ENCODE measurements at places on chromosomes 16 and 17.

DNA sequence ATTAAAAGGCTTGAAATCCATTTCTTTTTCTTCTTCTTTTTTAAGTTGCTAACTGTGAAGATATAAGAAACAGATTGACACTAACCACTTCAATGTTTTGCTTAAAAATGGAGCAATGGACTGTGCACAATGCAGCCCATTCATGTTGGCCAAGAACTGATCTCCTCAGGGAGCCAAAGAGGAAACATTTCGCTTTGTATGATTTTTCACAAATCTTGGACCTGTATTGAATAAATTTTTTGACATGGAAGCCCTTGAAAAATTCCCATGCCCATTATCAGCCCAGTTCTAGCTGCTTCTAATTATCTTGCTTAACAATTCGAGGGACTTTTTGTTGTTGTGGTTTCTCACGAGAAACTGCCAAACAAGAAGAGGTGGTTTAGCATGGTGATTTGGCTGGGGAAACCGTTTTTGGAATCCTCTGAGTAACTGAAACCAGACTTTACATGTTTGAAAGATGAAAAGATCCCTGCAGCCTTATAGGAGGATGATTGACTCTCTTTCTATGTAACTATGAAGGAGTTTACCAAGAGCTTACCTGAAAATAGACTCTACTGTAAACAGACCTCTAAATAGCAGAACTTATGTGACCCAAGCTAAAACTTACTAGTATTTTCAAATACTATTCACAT lies 1389.4 kb upstream of the GOT2 start:
- DNase-seq, result no peak

DNA sequence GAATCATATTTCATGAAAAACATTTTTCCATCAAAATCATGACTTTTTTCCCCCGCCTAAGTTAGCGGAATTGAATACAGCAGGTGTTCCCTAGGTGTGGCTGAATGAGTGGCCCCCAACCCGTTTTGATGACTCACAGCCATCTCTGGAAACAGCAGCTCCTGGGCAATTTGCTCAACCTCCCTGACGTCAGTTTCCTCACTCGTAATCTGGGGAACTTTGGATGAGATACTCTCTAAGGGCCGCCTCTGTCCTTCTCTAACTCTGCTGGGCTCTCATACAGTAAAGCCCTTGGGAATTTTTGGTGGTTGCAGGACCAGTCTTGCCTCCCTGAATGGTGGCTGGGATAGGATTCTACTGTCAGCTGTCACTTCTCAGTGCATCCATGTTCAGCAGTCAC lies 11.6 kb upstream of the NTN1 start:
- peak; percentile 29 for DNase-seq

GRCh38 chr16:66894948-66895688 lies 14.8 kb downstream of the PDP2 start:
- DNase-seq, result peak; percentile 70

GRCh38 chr17:50109785-50110184 lies 14.6 kb downstream of the PDK2 start:
- no peak for DNase-seq

GRCh38 chr16:81676883-81677737 lies 102.0 kb upstream of the PLCG2 start:
- no peak for DNase-seq

DNA sequence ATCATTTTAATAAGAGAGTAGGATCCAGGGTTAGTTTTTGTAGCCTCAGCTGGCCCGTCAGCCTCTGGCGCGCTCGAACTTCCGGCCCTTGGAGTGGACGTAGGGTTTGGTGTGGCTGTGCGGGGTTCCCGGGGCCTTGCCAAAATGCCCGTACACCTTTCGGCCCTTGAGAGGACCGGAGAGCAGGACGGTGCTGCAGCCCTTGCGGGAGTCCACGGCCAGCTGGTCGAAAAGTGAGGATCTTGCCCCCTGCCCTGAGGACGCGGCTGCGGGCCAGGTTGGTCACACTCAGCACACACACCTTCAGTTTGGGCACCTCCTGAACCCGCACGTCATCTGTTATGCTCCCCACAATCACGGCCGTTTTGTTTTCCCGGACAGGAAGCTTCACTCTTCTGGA lies 42.2 kb upstream of the CNTNAP4 start:
- no peak for DNase-seq

DNA sequence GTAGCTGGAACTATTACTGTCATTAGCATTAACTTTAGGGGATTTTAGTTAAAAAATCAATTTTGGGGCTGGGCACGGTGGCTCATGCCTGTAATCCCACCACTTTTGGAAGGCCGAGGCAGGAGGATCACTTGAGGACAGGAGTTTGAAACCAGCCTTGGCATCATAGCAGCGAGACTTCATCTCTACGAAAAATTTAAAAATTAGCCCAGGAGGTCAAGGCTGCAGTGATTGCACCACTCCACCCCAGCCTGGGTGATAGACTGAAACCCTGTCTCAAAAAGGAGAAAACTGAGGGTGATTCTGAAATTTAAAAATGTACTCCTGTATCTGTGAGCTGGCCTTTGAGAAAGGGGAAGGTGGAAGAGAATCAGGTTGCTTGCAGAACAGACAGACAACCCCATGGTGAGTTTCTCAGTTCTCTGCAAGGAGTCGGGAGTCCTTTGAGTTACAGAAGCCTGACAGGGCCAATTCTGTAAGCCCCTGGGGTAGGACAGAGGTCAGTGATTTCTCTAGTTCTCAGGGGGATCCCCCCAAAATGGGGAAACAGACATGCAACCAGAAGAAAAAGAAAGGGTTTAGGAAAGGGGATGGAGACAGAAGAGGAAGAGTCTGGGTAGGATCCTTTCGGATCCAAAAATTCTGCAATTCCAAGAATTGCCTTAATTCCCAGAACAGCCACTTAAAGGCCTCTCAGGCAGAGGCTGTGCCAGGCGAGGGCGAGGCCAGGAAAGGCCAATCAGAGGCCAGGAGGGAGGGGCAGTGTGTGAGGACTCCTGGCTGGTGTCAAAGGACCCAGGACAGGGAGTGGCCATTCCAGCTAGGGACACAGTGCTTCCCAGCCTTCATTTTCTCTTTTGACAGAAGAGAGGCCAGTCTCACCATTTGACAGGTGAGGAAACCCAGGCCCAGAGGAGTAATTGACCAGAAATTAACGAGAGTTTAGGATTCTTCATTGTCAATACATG lies 6.7 kb downstream of the NUPR1 start:
- DNase-seq, result peak; percentile 55

DNA sequence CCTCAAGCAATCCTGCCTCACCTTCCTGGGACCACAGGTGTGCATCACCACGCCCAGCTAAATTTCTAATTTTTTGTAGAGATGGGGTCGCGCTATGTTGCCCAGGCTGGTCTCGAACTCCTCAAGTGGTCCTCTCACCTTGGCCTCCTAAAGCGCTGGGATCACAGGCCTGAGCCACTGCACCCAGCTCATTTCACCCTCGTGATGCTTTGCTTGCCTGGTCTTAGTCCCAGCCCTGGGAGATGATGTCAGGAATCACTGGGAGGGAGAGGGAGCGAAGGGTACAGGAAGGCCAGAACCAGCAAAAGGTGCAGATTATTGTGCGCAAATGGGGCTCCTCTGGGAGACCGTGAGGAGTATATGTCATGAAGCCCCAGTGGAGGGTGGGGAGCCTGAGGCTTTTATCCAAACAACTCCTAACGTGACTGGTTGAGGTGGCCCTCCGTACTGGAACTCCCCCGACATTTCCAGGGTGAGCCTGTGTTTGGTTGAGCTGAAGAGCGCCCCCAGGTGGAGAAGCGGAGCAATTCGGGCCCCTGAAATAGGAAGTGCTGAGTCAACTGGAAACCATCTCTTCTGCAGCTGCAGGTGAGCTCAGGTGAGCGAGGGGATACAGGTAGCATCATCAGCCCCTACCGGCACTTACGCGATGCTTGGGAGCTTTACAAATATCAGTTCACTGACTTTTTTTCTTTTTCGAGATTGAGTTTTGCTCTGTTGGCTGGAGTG lies 41.2 kb upstream of the HAPSTR1 start:
- DNase-seq, result no peak

DNA sequence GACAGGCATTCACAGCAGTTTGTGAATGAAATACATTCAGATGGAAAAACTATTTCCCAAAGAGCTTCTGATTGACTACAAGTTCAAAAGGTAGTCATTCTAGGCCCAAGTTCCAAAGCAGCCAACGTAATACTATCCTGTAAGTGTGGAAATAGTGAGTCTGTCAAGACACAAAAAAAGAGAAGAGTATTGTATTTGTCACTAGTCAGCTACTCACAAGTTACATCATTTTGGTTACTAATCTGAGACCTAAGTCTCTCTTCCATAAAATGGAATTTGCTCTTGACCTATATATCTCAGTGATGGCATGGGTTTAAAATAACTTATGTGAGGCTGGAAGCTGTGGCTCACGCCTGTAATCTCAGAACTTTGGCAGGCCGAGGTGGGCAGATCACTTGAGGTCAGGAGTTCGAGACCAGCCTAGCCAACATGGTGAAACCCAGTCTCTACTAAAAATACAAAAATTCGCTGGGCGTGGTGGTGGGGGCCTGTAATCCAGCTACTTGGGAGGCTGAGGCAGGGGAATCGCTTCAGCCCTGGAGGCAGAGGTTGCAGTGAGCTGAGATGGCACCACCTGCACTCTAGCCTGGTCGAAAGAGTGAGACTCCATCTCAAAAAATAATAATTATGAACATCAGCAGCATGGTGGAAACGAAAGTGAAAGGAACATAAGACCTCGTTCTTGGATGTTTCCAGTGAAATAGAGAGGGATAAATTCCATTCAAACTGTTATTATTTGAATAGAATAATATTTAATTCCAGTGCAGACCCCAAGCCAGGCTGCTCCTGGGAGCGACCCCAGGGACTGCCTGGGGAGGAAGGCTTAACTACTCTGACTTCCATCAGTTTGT lies 2.9 kb downstream of the CMC2 start:
- no peak for DNase-seq

GRCh38 chr16:60674241-60674640 lies 1362.0 kb downstream of the CDH8 start:
- DNase-seq, result no peak

DNA sequence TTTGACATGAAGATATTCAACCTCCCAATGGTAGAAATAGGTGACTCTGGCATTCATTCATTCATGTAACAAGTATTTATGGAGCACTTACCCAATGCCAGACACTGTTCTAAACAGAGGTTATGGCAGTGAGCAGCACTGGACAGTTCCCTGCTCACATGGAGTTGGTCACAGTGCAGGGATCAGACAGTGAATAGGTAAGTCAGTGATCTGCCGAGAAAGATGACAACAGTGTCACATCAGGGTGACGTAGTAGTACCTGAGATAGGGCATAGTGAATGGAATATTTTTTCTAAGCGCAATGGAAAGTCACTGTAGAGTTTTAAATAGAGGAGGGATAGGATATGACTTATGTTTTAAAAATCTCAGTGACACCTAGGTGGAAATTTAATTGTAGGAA lies 791.4 kb upstream of the RBFOX1 start:
- no peak for DNase-seq

- DNase-seq, result no peak
Measured at GRCh38 chr16:83807327-83807709, 460 bp upstream of the HSBP1 start.

- no peak for DNase-seq
Measured at GRCh38 chr17:79150799-79151198, 76.2 kb downstream of the ENGASE start.

Data from A172 (cell line).